Astrocyte of the spinal cord (primary cell): ENCODE measurements at places on chromosomes 11 and 22.

- no peak for DNase-seq
Observed at GRCh38 chr11:64444838-64445441, 86.0 kb downstream of the RPS6KA4 start.

DNA sequence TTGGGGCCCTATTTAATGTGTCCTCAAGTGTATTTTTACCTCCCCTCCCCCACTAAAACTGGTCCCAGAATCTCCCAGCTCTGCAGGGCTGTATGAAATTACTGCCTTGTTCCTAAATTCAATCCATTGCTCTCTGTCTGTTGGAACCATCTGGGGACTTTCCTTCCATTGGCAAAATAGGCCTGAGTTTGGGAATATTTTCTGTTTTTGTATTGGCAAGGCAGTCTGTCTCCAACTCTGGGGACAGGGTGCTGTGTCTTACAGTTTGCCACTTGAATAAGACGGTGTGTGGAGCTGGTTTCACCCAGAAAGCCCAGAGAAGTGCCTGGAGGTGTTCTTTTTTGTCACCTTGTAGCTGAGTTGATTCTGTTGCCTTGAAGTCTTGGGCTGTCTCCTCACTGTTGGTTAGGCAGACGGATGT is 1.3 kb downstream of the PACS1 start:
- DNase-seq, result no peak

GRCh38 chr22:25545146-25545545 is 19.3 kb upstream of the GRK3 start:
- DNase-seq, result no peak

DNA sequence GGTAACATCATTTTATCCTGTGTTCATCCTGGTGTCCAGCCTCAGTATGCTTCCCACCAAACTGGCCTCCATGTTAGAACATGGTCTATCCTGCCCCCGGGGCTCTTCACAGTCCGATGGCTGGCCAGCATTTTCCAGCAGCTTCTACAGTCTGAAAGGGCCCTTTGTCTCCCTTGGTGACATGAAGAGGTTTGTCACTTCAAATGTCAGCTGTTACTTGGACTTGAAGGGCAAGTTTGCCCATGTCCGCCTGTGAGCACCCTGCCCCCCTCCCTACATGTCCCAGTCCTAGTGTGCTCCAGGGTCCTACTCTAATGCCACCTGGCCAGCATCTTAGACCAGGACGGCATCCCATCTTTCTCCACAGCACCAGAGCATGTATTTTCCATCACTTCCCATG is 24.7 kb downstream of the PATZ1 start:
- no peak for DNase-seq

GRCh38 chr22:24076091-24076867 is 65.2 kb downstream of the CABIN1 start:
- no peak for DNase-seq

GRCh38 chr11:134417871-134418840 is 6.1 kb upstream of the B3GAT1 start:
- DNase-seq, result no peak

DNA sequence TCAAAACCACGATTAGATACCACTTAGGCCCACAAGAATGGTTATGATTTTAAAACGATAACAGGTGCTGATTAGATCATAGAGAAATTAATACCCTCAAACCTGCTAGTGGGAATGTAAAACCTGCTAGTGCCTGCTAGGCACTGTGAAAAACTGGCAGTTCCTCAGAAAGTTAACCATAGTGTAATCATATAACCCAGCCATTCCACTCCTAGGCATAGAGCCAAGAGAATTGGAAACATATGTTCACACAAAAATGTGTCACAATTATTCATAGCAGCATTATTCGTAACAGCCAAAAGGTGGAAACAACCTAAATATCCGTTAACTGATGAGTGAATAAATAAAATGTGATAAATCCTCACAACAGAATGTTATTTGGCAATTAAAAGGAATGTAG is 122.2 kb upstream of the SYN3 start:
- no peak for DNase-seq

DNA sequence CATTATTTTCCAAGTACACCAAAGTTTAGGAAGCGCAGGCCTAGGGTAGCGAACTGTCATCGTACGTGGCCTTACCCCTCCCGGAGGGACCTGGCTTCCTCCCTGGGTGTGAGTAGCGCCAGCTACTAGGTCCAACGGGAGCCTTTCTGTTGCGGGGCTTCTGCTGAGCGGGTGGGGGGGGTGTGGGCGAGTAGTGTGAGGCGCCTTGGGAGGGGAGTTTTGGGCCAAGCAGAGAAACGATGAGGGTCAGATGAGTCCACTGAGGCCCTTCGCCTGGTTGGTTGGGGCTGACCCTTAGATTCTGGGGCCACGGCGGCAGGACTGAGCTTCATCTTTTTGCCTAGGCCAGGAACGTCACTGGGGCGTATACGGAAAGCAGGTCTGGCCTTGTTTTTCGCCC is 868 bp downstream of the TEF start:
- DNase-seq, result no peak

DNA sequence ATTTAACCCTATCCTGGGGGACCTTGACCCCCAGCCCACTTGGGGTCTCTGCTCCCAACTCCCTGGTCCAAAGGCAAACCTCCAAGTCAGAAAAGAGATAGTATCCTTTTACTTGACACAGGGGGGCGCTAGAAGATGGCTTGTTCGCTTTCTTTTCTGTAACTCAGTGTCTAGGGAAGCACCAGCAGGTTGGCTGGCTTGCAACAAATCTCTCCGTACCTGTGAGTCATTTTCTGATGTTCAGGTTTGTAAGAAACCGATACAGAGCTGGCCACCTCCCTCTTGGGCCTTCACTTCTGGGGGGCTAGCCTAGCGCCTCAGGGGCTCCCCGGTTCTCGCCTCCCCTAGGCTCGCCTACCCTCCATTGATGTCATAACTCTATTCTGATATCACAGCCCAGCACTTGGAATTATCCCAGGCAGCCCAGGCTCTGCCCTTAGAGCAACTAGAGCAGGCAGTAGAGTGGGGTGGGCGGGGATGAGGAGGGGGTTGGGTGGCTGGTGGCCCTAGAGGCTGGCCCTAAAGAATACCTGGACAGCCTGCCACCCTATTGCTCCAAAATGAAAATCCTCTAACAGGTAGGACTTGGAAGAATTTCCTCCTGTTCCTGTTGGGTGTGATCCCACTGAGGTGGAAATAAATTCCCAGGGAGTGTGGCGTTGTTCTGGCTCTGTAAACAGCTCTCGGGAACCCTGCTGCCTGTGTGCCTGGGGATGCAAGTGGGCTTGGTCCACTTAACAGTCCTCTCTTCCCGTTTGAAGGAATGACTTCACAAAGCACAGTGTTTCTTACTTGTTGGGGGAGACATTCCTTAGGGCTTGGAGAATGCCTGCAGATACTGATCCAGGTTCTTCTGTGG is 69.4 kb downstream of the OSBP2 start:
- DNase-seq, result peak; percentile 77

- DNase-seq, result no peak
Observed at GRCh38 chr22:48948575-48949170, 879.0 kb downstream of the BRD1 start.

- DNase-seq, result no peak
Observed at GRCh38 chr11:117019871-117020270, 78.4 kb downstream of the SIK3 start.

DNA sequence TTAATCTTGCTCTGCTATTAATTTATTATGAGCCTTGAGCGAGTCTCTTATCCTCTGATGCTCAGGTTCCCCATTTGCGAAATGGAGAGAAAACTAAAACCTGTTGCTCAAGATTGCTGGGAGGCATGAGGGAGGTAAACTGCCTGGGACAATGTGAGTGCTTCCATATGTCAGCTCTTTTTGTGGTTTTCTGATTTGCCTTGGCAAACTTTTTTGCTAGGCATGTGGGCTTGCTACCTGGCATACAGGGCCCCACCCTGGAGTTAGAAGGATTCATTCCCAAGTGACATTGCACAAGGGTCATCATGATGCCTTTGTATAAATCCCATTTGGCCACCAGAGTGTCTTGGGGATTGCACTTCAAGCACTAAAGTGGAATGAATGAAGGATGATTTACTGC is 22.4 kb downstream of the TSPAN18 start:
- no peak for DNase-seq

DNA sequence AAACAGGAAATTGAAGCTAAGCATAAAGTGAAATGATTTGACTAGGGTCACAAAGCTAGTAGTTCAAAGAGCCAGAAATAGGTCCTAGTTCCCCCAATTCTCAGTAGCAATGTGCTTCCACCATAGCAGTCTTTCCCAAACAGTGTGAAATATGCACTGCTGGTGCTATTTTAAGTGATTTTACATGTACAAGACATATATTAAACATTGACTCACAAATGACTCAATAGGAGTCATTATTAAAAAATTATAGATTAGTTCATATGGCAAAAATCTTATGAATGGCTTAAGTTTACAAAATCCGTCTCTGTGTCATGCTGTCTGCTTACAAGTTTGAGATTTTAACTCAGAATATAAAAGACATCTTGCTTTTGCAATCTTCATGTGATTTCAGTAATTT is 21.4 kb downstream of the KIF18A start:
- peak; percentile 55 for DNase-seq

GRCh38 chr11:105108247-105108646 is 31.3 kb downstream of the CARD18 start:
- DNase-seq, result no peak

DNA sequence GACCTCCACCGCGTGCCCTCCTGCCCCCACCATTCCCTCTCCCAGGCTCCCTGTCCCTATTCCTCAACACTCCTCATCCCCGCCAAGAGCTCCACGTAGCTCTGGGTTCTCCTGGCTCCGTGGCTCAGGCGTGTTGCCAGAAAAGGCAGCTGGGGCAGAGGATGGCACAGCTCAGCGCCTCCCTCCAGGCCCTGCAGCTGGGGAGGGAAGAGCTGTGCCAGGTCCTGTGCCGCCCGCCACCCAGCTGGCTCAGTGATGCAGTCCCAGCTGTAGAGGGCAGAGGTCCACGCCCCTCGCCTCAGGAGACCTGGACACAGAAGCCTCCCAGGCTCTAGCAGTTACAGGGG is 4.2 kb downstream of the ARHGAP1 start:
- DNase-seq, result no peak

DNA sequence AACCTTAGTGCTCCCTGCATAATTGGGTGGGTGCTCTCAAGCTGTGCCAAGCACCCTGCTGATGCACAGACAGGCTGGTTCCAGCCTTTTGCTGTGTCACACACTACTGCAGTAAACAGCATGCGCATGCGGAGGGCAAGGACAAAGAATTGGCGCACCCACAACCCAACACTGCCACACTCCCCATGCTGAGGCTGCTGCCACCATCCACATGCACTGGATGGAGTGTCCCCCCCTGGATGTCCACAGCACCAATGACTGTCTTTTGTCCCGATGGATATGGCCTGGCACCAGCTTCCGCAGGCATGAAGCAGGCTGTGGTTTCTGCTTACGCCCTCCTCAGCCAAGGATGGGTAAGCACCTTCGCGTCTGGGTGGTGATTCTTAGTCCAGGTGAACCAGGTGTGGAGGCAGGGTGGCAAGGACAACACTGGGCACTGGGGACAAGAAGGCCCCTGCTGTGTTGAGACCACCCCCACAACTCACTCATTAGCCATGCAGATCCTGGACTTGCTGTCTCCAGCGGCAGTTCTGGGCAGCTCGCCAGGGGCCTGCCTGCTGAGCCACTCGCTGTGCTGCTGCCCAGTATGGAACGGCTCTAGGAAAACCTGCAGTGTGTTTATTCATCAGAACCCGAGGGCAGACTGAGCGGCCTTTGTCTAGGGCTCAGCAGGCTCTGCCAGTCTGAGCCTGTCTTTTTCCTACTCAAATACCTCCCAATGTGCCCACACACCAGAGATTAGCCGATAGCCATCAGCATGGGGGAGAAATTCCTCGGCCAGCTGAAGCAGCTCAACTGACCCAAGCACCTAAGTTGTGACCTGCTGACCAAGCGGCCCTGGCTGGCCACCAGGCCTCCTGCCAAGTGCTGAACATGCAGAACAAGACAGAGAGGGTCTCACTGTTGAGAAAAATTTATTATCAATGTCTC is 8.2 kb upstream of the NAP1L4 start:
- DNase-seq, result peak; percentile 83

- DNase-seq, result peak; percentile 98
Observed at GRCh38 chr11:64240435-64241240, at the start of gene FKBP2. TSS of gene FKBP2 (plus strand) at chr11:64241095. CDS start at chr11:64242388, 1,293 bp downstream.

- DNase-seq, result no peak
Observed at GRCh38 chr22:48104102-48104738, 1341.8 kb downstream of the TBC1D22A start.

GRCh38 chr11:29321293-29322132 is 695.3 kb downstream of the KCNA4 start:
- DNase-seq, result peak; percentile 88

- DNase-seq, result no peak
Observed at GRCh38 chr22:46106279-46107022, 43.9 kb upstream of the PPARA start.
